ENCODE measurements at places on chromosomes 11 and 22.
A peak's percentile ranks its signal among the peaks of the same experiment; 100 is the strongest.

DNA sequence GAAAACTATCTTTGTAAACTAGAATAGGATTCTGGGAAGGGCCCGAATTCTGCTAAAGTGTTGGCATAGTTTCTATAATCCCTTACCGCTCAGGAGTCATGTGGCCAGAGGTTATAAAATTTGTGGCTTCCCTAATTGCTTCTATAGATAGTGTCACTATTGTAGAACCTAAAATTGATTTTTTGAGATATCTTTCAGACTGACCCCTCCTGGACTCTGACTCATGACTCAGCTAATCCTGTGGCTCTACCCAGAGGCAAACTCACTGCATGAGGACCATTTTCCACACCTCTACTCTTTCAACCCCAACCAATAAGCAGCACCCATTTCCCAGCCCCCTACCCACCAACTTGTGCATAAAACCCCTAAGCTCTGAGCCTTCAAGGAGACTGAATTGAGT lies 61.8 kb upstream of the PRSS23 start:
- DNase-seq: no peak

DNA sequence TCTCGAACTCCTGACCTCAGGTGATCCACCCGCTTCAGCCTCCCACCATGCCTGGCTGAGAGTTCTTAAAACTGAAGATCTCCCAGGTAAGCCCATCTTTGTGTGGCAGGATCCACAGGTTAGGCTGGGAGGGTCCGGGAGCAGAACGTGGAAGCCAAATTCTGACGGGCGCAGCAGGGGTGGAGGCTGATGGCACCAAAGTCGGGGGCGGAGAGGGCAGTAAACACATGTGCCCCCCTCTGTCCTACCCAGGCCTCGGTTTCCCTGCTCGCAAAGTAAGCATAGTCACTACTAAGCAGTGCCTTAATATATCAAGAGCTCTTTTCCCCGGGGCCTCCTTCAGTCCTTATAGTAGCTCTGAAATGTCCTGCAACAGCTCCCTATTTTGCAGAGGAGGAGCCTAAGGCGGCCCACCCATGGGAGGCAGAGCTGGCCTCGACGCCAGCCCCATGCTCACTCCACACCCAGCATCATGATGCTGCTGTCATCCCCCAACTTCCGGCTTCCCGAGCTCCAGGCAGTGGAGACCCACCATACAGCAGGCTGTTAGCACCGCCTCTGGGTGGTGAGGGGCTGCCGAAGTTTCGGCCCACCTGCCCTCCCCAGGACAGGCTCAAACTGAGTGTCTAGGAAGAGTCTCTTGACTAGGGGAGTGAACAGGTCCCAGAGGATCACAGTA lies 230.0 kb downstream of the CTTN start:
- no peak for DNase-seq

DNA sequence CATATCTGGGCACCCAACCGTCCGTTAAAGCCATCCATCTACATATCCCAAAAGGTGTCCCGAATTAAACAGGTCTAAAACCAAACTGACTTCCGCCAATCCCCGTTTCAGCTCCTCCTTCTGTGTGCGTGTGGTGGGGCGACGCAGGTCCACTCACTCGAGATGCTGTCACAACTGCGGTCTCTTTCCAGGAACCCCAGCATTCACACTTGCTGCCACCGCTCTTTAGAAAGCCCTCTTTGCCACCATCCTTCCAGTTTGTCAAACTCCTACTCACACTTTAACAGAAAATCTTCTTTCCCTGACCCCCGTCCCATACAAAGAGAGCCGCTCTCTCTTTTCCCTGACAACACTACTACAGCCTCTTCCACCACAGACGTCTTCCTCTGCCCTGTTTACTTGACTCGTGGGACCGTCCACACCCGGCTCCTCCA lies 467 bp downstream of the ESS2 start:
- no peak for DNase-seq

DNA sequence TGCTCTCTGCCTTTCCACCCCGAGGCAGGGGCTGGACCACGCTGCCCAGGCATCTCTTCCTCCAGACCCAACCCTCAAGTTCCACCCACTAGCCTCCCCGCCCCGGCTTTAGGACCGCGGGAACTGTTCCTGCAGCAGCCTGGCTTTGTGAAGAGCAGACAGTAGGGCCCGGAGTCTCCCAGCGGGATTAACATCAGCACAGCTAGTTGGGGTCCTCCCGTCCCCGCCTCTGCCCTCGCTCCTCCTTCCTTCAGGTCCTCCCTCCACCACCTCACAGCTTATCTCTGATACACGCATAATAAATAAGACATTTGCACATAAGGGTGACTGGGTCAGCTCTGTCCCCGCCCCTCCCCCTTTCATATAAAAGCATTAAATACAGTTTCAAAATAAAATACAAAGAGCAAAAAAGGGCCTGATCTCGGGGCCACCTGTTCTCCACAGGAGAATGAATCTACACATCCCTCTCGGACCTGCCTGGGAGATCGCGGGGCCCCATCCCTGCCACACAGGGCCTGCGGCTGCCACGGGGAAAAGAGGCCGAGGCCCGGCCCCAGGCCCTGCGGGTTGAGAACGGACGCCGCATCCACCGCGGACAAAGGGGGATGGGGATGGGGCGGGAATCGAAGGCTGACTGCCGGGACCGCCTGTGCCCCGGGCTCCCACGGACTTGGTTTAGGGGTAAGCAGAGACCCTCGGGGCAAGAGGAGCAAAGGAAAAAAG lies 6.5 kb downstream of the ZFTA start:
- no peak for DNase-seq

- peak; percentile 70 for DNase-seq
Measured at GRCh38 chr22:20523086-20523983, 15.9 kb downstream of the MED15 start.

DNA sequence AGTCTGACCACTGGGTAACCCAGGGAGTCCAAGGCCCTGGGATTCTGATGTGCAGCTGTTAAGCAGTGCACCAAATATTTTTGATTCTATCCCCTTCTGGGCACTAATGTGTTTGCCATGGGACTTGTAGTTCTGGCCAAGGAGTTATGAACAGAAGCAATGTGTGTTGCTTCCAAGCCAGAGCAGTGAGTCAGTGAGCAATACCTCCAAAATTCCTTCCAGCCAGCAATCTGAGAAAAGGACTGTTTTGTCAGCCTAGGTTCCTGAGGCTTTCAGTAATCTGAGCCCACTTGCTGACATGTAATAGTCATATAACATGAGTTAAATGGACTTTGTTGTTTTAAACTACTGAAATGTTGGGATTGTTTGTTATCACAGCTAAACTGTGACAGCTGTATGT lies 311.4 kb downstream of the NELL1 start:
- DNase-seq: no peak

DNA sequence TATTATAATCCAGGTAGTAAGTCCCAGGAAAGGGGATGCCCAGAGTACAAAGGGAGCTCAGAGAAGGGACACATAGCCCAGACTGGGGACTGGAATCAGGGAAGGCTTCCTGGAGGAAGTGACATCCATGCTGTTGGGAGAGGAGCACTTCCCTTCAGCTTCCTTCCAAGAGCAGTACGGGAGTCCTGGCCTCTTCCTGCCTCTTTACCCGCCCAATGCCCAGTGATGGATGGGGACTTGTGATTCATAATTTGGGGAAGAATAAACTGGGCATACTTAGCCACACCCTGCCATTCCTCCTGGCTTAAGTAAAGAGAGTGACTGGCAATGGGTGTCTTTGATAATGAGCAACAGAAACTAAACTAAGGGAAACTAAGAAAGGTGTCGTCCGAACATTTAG lies 11.5 kb downstream of the C11orf91 start:
- DNase-seq: no peak

DNA sequence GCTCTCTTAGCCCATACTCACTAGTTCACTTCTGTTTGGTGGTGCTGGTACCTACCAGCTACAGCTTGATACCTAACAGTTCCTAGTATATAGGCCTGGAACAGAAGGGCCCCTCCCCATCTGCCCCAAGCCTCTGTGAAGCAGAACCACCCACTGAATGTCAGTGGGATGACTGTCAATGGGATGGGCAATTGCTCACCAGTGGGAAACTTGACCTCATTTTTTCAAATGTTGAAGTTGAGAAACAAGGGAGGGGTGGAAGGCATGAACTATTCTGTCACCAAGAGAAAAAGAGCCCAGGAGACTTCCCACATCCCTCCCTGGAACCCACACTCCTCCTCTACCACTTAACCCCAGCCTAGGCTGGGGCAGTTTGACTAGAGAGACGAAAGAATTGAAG lies at the start of gene NLRP10:
TSS of gene NLRP10 (minus strand) at position 62 of the 400 bp plus-strand sequence. CDS start 1,952 bp downstream, outside the sequence.
- peak; percentile 27 for DNase-seq

DNA sequence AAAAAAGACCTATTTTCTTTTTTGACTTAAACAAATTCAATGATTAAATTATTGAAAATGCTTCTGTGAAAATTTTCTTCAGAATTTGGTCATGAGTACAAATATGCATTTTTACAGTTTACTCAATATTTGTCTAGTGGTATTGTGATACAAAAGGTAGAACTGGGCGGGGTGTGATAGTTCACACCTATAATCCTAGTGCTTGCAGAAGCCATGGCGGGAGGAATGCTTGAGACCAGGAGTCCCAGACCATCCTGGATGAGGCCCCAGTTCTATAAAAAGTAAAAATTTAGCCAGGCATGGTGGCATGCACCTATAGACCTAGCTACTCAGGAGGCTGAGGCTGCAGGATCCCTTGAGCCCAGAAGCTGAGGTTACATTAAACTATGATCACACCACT lies 90.6 kb downstream of the ARHGAP42 start:
- DNase-seq: no peak

- no peak for DNase-seq
Measured at GRCh38 chr22:48268771-48269552, 1506.5 kb downstream of the TBC1D22A start.

- no peak for DNase-seq
Measured at GRCh38 chr11:86153439-86153838, 84.6 kb upstream of the PICALM start.

GRCh38 chr11:84021291-84021690 lies 735.1 kb upstream of the CCDC90B start:
- no peak for DNase-seq

DNA sequence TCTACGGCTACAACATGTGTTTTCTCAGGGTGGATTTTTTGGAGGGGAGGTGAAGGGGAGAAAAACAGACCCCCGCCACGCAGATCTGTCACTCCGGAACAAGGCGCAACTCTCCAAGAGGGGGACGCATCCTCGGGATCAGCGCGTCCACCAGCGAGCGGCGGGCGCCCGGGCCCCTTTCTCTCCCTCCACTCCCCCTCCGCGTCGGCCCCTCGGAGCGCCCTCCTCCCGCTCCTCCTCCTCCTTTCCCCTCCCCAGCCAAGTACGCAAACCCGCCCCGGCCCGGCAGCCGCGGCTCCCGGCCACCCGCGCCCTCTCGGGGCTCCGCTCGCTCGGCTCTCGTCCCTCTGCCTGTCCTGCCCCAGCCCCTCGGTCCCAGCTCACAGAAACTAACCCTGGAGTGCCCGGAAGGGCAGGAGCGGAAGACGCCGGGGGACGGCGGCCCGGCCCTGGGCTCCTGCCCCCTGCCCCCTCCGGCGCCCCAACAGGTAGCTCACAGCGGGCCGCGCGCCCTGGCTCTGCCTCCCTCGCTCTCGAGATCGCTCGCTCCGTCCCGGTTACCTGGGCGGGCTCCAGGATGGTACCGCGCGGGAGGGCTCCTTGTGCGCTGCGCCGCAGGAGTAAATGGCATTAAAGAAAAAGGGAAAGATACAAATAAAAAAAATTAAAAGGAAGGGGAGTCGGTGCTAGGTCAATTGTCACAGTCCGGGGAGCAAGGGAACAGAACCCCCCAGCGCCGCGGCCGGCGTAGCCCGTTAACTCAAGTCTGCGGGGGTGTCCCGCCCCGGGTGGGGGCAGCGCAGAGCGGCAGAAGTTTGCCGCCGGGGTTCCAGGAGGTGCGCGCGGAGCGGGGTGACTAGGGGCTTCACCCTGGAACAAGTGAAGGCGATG lies 131.4 kb upstream of the C11orf58 start:
- no peak for DNase-seq

GRCh38 chr22:48352086-48352911 lies 1475.4 kb downstream of the BRD1 start:
- no peak for DNase-seq

DNA sequence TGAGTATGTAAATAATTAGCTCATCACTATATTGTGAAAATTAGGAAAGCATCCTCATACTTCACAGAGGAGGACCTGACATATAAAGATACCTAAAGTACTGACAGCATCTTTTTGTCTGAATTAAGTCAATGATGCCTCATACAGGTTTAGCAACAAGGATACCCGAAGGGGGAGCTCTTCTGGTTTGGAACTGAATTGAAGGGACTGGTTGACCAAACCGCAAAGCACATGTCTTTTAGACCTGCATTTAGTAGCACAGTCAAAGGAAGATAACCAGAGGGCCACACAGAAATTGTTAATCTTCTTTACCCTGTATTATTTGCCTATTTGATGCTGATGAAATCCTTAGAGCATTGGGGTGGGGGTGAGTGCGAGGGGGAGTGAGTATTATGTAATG lies 12.9 kb upstream of the WT1 start:
- no peak for DNase-seq

- DNase-seq: no peak
Measured at GRCh38 chr22:33260498-33260897, 202.3 kb upstream of the SYN3 start.

DNA sequence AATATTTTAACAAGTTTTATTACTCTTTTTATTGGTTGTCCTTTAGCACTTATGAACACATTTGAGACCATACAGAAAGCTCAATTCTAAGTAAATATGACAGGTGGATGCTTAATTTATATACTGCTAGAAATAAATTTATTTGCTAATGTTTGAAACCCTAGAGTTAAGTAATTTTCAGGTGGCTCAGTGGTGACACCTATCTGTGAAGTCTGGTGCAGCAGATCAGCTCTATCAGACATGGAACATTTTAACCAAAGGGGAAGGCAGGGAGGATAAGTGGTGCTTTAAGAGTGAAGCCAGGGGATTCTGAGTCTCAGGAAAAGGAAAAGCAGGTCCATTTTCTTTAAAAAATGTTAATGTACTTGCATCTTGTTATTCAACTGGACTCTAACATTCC lies 175.8 kb downstream of the DSCAML1 start:
- no peak for DNase-seq

- peak; percentile 26 for DNase-seq
Measured at GRCh38 chr22:19717691-19718455, 3.6 kb downstream of the SEPTIN5 start.

GRCh38 chr11:45486461-45486860 lies 179.0 kb downstream of the CHST1 start:
- no peak for DNase-seq

DNA sequence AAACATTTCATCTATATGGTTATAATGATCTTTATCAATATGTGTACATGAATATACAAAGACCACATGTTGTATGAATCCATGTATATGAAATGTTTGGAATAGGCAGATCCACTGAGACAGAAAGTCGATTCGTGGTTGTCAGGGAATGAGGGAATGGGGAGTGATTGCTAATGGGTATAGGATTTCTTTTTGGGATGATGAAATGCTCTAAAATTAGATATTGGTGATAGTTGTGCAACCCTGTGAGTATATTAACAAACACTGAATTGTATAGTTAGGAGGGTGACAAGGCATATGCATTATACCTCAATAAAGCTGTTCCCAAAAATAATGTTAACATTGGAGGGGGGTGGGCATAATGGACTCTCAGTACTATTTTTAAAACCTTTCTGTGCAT lies 5.0 kb upstream of the PTPMT1 start:
- no peak for DNase-seq
